ENCODE measurements at places on chromosomes 3 and 15. TPM values are rescaled to one million over a fixed set of nuclear protein-coding genes. Genes with fewer than 3 reads are reported as not detected.

RPL22L1 gene
- total RNA-seq = 169 TPM

BSN gene
- total RNA-seq = 2.8 TPM

TOP2B gene
- total RNA-seq = 160 TPM

FGF7 gene
- total RNA-seq = 0.11 TPM

DNA sequence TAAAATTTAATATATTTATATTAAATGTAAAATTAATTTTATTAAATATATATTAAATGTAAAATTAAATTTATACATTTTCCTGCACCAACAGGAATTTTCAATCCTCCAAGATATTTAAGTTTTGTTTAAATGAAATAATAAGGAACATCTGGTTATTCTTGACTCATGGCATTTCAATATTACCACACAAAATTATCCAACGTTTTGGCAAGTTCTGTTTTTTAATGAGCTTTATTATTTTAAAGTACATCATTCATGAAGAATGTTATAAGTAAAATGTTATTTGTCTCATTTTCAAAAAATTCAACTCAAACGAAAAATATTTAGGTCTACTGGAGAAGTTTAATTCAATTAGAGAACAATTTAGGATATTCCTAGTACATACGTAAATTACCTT lies 811.4 kb downstream of the NAALADL2 start:
- no peaks in the 10 kb centered on the region for H3K27me3 ChIP-seq
- no peak overlapping the region for H3K4me3 ChIP-seq
- H3K36me3 ChIP-seq = no peaks in the 10 kb centered on the region
- no peak overlapping the region for H3K27ac ChIP-seq
- no peak for DNase-seq

GRCh38 chr3:113249601-113250000 lies 38.2 kb downstream of the BOC start:
- DNase-seq = no peak
- no peaks in the 10 kb centered on the region for H3K27me3 ChIP-seq
- no peak overlapping the region for H3K4me3 ChIP-seq
- peaks cover 43% of the 10 kb centered on the region for H3K4me1 ChIP-seq
- H3K27ac ChIP-seq = no peak overlapping the region
